CD4-positive, alpha-beta T cell treated with Interleukin-6 for 4 hours (primary cell): ENCODE measurements at places on chromosomes 1 and 21.

DNA sequence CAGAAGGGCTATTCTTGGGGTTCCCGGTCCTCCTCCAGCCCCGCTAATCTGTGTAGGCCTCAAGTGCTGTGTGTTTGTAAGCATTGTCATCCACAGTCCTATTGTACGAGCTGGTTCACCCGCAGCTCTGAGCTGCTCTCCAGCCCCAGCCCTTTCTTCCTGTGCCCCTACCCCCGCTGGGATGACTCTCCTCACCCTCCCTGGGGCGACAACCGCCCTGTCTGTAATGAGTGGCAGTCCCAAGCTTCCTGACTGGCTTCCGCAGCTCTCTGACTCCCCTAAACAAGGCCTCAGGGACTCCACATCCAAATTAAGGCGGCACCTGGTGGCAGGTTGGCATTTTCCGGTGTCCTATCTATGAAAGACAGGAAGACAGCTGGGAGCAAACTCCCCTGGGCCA, 45.8 kb downstream of the TFF3 start:
- DNase-seq: peak; percentile 41

DNA sequence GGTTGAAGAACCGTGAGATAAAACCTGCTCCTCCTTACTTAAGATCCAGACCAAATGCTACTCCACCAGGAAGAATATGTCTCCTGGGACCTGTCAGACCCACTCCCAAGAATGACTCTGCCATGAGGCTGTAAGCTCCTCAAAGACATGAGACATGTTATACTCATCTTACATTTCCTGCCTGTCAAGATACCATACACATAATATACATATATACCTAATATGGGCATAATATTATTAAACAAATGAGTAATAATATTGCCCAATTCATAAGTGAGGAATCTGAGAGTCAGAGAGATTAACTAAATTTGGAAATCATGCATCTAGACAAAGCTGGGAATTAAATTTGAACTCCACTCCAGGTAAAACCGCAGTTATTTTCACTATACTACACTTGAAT, 634.9 kb downstream of the LMO4 start:
- DNase-seq: no peak

DNA sequence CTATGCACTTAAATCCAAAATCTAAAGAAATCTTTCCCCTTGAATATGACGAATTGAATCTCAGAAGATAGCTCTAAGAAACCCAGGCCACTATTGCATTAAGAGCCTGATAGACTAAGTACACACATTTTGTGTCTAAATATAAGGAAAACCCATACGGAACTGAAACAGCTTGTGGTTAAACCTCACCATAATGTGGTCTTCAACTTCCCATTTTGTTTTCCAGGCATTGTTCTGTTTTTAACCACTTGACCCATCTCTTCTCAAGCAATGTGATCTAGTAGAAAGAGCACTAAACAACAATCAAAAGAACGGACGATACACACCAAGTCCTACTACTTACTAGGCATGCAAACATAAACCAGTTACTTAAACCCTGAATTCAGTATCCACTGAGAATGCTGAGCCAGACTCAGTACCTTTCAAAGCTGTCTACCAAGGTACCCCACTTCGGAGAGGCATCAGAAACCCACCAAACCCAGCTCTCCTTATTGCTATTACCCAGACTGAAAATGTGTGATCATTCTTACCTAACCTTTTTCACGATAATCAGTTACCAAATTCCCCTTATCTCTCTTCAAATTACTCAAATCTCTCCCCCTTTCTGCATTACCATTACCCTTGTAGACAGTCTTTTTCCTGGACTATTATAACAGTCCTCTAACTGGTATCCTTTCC, 12.8 kb downstream of the OTUD7B start:
- DNase-seq: no peak

- DNase-seq: peak; percentile 33
Measured at GRCh38 chr1:224168859-224169380, 14.1 kb upstream of the DEGS1 start.

GRCh38 chr1:204263254-204263910, 49.6 kb upstream of the GOLT1A start:
- DNase-seq: no peak

DNA sequence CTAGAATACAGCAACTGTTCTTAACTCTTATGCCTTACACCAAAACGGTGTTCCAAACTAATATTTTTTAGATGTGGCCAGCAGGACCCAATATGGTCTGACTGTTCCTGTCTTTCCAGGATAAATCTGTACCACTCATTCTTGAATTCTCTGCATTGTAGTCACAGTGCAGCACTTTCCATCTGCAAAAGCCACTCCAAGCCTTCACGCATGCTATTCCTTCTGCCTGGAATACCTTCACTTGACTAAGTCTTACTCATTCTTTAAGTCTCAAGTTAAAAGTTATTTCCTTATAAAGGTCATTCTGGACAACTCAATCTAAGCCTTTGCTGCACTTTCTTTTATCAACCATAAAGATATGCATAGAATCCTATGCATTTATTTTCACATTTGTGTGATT, 1194.5 kb downstream of the PLA2G4A start:
- no peak for DNase-seq

DNA sequence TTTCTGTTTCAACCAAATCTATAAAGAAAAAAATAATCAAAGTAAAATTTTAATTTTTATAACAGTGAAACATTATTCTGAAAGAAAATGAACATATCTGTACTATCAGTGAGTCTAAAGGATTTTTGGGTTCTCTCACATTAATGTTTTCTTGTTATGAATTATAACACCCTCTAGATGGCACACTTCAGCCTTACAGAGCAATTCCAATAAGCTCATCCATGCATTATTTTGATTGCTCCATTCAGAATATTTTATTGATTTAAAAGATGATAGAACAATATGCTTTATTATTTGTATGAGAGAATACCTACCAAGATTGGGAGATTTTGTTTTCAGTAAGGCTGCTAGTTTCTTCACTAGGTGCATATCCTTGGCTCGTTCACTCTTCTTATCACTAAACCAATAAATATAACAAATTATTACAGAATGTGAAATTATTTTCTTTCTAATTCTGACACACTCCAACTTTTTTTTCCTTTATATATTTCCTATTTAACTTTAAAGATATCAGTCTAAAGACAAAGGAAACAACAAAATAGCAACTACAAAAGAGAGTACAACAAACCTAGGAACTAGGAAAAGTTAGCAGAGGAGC, 82.4 kb downstream of the RAB3GAP2 start:
- no peak for DNase-seq

GRCh38 chr1:234987415-234988154, 141.1 kb downstream of the TOMM20 start:
- DNase-seq: no peak

DNA sequence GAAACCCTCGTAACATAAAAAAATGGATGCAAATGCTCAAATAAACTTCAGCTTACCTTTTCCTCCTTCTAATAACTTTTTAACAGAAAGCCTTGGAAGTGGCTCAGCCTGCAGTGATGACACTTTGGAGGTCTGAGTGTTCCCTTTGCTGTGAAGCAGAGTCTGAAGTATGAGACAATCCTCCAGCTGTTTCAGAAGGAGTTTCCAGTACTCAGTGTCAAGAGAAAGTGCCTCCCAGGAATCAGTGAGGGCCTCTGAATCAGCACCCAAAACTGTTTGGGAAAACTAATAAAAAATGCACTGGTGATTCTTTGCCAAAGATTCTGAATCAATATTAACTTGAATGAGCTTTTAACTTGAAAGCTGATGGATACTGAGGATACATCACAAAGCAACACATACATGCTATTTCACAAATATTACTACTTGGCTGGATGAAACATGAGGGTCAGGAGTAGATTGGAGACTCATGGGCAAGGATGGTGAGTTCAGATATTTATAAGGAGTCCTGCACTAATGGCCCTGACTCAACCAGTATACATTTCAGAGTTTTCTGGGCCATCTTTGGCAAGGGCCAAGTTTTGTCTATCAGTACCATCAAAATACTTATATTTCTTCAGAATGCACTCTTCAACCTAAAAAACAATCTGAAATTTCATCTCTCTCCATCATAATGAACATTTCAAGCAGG, 77.0 kb downstream of the IARS2 start:
- no peak for DNase-seq

DNA sequence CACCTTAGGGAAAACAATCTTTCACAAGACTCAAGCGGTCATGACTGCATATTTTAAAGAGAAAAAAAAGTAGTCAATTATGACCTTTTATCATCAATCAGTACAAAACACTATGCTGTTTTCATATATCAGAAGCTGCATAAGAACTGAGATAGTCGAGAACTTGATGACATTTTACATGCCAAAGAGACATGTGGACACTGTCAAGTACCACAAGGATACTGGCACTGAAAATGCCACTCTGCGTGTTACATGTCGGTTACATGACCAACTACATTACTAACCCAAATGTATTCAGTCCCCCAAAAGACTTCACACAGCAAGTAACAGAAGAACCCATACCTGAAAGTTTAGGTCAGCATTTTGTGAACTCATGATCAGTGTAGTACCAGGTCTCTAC, 975.0 kb upstream of the ADGRL4 start:
- no peak for DNase-seq

DNA sequence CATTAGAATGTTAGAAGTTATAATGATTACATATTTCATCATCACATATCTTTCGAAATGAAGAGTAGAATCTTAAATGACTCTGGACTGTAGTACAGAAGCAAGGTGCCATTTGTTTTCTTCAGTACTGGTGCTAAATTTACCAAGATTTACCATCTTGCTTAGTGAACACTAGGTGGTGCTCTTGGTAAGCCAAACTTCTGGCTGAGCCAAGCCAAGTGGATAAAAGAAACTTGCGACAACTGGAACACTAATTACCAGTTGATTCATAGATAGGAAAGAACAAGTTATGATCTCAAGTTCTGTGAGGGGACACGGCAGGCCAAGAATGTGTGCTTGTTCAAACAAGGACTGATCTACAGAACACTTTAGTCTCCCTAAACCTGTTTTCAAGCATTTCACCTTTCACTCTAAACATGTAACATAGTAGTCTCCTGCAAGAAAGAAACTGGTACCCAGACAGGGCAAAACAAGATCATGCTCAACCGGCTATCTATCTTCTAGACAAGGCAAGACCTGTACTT, 19.8 kb downstream of the SPRTN start:
- DNase-seq: peak; percentile 45

DNA sequence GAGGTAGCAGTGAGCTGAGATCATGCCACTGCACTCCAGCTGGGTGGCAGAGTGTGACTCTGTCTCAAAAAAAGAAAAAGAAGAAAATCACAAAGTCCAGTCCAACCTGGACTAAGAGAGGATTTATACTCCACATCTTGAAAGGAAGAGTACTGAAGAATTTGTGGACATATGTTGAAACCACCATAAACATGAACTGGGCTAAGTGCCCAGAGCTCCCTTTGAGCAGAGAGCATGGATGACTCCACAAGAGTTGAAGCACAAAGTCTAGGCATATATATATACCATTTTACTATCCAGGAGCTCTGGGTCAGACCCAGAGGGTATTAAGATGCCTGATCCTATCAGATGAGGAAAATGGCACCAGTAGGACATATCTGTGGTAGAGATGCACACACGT, 86.6 kb downstream of the OMA1 start:
- DNase-seq: no peak

DNA sequence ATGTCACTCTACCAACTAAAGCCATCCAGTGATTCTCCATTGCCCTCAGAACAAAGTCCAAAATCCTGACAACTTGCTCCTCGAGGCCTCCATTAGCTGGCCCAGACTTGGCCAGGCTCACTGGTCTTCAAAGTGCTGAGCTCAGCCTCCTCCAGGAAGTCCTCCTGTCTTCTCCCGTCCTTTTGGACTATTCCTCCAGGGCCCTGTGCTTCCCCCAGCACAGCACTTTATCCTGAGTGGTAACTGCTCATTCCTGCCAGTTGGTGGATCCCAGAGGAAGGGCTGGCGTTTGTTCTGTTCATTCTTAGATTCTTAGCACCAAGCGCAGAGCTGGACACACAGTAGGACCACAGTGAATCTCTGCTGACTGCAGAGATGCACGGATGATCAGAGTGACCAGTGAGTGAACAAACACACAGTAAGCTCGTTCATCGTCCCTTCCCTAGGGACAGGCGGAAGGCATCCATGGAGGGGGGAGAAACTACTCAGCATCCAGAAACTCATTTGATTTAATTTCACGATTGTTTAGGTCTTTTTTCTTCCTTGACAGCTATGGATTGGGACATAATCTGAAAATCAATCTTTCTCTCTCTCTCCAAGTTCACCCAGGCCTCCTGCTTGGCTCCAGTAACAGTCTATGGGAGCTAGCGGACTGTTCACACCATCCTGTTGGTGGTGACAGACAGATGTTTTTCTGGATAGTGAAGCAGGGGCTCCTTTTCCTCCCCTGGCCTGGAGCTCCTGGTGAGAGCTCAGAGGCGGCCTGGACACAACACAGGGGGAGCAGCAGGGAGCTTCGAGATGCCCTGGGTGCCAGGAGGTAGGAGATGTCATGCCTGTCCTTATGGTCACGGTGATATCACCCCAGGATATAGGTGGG, 180.2 kb downstream of the PTPRU start:
- DNase-seq: no peak

GRCh38 chr1:59007820-59008598, 224.2 kb upstream of the JUN start:
- no peak for DNase-seq

GRCh38 chr1:224432672-224433040, 1.9 kb downstream of the WDR26 start:
- DNase-seq: no peak

GRCh38 chr1:160048335-160048734, 16.5 kb upstream of the PIGM start:
- no peak for DNase-seq

- no peak for DNase-seq
Measured at GRCh38 chr1:31409946-31410858, 2.8 kb upstream of the SERINC2 start.

DNA sequence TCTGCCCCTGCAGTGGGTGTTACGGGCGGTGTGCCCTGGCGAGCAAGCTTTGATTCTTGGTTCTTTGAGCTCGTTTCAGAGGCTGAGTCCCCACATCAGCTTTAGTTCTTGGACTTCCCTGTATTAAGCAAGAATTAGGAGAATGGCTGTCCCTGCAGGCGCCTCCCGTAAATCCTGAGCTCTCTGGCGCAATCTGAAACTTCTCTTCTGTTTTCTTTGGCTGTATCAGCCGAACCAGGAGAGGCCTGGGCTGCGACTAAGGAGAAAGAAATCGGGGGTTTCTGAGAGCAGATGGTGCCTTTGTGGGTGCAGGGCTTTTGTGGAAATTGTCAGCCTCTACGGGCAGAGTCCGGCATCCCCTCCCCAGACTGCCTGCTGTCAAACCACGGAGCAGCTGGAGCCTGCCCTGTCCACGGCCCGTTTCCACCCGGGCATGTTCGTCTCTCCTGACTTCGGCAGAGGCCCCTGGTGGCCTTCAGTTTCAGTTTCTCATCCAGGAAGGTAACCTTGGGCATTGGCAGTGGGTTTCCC, 17.9 kb downstream of the CSTB start:
- DNase-seq: no peak

- DNase-seq: peak; percentile 96
Measured at GRCh38 chr1:151459331-151460046, at the start of gene POGZ. POGZ (minus strand) TSS chr1:151459494; CDS start chr1:151442204, 17,290 bp downstream.

DNA sequence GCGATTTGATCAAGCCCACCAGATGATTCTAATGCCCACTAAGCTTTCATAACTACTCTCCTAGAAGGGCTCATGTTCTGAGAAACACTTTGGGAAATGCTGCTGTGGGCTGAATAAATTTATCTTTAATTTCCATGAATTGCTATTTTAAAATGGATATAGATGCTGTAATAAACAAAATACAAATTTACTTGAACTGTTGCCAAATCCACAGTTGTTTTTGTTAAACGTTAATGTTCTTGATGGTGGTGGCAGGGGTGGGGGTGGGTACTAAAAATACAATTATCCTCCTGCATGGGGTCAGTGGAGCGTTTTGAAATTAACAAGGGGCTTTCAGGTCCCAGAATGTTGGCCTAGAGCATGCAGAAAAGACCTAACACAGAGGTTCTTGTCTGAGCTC, 244.7 kb upstream of the POU3F1 start:
- DNase-seq: no peak
